Heart right ventricle (tissue), 16 donors: ENCODE measurements at places on chromosomes 16 and 17. TPM values are rescaled to one million over a fixed set of nuclear protein-coding genes. Genes with fewer than 3 reads are reported as not detected.
A peak's percentile ranks its signal among the peaks of the same experiment; 100 is the strongest.

DNA sequence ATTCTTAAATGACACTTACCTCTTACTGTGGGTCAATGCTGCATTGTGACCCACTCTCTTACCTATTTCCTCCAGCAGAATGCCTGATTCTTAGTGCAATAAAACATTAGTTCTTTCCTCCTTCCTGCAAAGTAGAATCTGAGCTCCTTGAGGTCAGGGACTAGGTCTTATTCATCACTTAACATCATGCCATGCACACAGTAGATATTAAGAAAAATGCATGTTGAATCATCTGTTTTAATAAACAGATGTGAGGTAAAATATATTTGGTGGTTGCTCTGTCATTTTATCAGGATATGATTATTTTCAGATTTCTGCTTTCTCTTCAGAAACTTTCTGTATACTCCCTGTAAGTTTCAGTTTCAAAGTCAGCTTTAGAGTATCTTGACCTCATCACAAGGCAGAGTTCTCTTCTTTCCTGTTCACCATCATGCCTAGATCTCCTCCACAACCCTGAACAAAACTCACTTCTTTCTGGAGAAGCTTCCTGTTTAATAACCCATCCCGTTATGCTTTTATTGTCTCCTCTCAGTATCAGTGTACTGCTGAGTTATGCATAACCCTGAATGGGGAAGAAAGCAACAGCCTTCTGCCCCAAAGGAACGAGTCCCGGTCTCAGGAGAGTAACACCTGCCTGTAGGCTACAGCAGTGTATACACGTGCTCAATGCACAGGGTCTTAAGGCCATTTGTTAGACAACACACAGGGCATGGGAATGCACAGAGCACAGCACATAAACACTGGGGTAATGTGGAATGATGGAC, 30.3 kb upstream of the SUPT4H1 start:
- DNase-seq, result no peak

DNA sequence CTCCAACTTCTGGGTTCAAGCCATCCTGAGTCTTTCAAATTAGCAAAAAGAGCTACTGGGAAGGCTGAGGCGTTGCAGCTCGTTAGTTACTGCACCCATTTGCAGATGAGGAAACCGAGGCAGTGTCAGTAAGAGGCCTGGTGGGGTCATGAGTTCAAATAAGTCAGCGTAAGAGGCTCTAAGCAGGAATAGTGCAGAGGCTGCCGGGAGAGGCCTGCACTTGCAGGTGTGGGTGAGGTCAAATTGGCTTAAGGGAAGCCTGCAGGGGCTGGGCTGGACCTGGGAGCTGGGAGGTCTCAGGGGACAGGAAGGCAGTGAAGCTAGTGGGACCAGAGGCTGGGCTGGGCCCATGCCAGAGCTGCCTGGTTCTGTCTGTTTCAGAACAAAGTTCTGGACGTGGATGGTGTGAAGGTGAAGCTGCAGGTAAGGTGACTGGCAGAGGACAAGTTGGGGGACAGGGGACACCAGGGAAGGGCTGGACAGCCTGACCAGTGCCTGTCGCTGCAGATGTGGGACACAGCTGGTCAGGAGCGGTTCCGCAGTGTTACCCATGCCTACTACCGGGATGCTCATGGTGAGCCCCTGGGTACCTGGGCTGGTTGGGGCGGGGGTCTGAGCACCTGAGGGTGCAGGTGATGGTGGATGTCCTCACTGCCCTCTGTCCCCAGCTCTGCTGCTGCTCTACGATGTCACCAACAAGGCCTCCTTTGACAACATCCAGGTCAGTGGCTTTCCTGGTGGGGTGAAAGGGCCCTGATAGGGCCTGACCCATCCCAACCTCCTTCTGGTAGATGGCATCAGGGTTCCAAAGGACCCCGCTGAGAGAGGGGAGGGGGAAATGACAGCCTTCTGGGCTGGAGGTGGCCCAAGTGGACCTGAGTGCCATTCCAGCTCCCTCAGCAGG, 3.0 kb downstream of the RAB26 start:
- DNase-seq, result no peak

UNC13D gene
- 12.4 TPM for total RNA-seq

- no peak for DNase-seq
Measured at GRCh38 chr17:37576281-37576680, 32.9 kb downstream of the SYNRG start.

KLHL10 gene
- 0.25 TPM for total RNA-seq

- no peak for DNase-seq
Measured at GRCh38 chr17:28928061-28928460, 23.3 kb downstream of the PHF12 start.

- peak; percentile 52 for DNase-seq
Measured at GRCh38 chr16:84648595-84649510, 542 bp downstream of the KLHL36 start.

DNA sequence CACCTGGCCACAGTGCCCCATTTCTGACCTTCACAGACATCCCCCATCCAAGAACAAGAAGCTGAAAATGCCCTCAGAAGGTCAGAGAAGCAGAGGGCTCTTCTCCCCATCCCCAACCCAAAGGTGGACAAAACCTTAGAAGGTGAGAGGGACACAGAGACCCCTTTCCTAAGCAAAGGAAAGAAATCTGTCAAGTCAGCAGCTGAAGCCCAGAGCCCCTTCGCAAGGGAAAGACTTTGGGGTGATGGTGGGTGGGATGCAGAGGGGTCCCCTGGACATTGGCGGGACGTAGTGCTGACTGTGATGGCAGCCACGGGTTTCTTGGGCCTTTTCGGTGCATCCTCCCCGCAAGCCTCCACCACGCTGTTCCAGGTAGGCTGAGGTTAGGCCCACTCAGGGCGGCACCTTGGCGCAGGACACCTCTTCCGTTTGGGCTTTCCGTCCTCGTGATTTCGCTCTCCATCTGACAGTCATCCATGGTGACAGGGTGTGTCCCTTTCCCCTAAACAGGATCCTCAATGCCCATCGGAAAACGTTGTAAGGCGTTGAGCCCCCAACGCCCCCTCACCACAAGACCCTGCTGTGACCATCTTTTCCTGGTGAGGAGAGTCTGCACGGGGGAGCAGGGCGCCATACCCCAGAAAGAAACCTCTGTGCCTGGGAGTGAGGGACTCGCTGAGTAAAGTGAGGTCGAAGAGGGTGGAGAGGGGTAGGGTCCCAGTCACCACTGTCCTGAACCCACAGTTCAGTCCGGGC, 10.7 kb upstream of the GSDMA start:
- peak; percentile 34 for DNase-seq

DNA sequence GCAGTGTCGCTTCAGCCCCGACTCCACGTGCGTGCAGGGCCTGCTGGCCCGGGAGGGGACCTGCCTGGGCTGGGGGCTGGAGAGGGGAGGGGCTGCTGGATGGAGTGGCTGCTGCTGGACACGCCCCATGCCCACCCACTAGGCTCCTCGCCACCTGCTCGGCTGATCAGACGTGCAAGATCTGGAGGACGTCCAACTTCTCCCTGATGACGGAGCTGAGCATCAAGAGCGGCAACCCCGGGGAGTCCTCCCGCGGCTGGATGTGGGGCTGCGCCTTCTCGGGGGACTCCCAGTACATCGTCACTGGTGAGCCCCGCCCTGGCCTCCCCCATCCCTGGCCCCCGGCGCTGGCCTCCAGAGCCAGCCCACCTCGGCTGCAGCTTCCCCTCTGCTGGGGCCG, 2.4 kb downstream of the BRICD5 start:
- DNase-seq, result no peak

DNA sequence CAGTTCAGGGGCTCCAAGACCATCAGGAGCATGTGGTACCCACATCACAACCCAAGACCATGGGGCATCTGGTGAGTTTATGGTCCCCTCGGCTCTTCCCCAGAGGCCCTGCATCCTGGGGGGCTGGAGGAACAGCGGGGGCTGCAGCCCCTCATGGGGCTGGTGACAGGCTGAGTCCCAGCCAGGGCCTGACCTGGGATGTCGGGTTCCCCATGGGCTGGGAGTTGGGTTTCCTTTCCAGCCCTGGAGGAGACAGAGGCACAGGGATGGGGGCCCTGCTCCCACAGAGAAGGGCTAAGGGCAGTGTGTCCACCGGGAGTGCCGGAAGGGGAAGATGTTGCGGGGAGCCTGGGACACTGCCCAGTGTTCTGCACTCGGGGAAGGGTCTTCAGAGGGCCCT, 82.4 kb downstream of the GOSR1 start:
- no peak for DNase-seq

GRCh38 chr16:64437706-64438324, 684.0 kb downstream of the CDH11 start:
- no peak for DNase-seq

DNA sequence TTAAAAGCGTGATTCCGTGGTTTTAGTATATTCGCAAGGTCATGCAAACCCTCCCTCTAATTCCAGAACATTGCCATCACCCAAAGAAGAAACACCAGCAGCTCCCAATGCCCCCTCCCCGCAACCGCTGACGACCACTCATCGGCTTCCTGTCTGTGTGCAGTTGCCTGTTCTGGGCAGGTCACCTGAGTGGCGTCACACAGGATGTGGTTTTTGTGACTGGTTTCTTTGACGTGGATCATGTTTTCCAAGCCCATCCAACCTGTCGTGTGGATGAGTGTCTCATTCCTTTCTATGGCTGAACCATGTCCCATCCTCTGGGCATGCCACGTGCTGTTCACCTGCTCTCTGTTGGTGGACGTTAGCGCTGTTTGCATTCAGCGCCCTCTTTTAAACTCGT, 8.2 kb upstream of the ATP2C2 start:
- DNase-seq, result no peak

GPRC5B gene
- 69.8 TPM for total RNA-seq

DNA sequence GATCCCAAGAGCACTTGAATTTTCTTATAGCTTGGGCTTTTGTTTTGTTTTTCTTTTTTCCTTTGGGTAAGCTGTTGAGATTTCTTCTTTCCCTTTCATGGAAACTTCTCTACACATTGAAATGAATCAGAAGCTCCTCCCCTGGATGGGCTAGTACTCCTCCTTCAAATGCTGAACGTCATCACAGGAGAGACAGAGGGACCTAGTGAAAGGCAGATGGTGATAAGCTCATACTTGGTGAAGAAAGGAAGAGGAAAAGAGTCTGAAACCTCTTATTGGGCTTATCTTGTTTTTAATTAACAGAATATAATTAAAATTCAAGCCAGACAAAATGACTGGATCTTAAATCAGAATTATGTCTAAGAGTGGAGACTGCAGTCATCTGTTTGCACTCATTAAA, 147.3 kb downstream of the SNX11 start:
- no peak for DNase-seq

ABCC11 gene
- not detected for total RNA-seq

DNA sequence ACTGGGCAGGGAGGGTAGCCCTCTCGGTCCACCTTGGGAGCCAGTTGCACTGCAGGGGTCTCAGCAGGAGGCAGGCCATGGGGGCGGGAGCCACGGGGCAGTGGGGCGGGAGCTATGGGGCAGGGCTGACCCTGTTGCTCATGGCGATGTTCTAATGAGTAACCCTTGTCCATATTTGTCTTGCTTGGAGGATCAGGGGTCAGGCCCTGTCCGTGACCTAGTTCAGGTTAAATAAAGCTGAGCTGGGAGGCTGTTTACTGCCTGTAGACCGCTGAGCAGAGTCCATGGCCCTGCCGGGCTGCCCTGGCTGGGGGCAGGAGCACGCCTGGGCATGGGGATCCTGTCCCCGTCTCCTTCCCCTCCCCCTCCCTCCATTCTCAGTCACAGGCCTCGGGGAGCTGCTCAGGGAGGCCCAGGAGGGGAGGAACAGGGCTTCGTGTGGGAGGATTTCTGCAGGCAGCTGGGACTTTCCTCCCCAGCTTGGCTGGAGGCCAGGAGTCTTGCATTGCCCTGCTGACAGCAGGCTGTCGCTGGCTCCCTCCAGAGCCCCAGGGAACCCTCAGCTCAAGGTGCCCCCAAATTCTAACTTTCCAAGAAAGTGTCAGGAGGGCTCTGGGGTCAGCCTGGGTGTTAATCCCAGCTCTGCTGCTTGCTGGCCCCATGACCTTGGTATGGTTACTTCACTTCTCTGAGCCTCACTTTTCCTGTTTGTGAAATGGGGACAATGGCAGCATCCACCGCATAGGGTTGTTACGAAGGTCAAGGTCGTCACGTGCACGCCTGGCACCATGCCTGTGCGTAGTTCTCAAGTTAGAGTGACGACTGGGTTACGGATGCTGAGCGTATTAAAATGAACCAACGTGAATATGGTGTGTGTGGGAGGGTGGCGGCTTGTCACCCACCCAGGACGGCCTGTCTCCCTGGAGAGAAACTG, 6.1 kb upstream of the SERPINF2 start:
- peak; percentile 69 for DNase-seq

DNA sequence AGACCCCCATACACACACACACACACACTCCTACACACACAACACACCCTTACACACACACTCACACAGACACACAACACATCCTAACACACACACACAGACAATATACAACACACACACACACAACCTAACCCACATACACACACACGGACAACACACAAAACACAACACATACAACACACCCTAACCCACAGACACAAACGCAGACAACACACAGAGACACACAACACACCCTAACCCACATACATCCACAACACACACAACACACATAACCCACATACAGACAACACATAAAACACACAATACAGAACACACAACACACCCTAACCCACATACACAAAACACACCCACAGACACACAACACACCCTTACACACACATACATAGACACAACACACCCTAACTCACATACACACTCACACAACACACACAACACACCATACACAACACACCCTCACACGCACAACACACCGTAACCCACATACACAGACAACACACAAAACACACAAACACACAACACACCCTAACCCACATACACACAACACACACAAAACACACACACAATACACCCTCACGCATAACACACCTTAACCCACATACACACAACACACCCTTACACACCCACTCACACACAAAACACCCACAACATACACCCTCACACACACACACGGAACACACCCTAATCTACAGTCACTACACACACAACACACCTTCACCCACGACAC, 4.4 kb downstream of the ASGR1 start:
- DNase-seq, result no peak

DNA sequence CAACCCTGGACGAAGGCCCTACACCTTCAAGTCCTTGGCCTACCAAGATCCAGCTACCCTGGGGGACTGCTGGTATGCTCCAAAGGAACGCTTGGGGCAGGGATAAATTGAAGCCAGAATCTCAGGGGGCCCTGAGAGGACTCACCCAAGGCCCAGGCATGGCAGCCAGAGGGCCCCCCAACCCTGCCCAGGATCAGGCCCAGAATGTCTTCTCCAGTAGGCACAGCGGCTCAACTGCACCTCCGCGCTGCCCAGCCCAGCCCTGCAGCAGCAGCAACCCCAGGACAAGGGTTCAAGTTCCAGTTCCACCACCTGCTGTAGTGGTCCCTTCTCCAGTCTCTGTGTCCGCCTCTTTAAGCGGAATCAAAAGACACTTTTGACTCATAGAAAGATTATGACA, 2.2 kb downstream of the TFAP4 start:
- no peak for DNase-seq

DNA sequence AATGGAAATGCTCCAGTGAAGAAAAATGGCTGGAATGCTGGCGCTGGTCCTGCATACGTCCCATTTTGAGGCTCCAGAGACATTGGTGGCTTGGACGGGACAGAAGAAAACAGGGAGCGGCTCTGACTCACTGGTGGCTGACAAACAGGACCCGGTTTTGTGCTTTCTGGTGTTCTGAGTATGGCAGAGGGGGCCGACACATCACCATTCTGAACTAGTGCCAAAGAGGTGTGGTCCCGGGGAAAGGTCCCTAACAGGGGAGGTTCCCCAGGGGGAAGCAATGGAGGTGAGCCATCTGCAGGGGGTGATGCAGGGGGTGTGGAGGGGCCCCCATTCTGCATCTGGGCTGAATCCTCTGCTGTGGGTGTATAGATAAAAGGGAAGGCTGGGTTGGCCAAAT, 8.3 kb downstream of the ANKRD40 start:
- DNase-seq, result no peak

- DNase-seq, result no peak
Measured at GRCh38 chr16:76265434-76266045, 11.7 kb upstream of the CNTNAP4 start.
